Stimulated activated CD8-positive, alpha-beta memory T cell treated with anti-CD3 and anti-CD28 coated beads, Interleukin-4, amount 100 ng/mL, for 4 hours (primary cell): ENCODE measurements at places on chromosomes 12 and 14.

GRCh38 chr12:83261998-83262397 is 575.3 kb downstream of the TMTC2 start:
- no peak for DNase-seq

- no peak for DNase-seq
These were observed 1.9 kb upstream of the RIN3 start for GRCh38 chr14:92511453-92512238.

- no peak for DNase-seq
These were observed 16.8 kb upstream of the MYL2 start for GRCh38 chr12:110937104-110937641.

GRCh38 chr12:116675339-116676107 is 62.3 kb downstream of the SPRING1 start:
- DNase-seq = no peak

GRCh38 chr14:69149461-69150244 is 3.3 kb downstream of the DCAF5 start:
- no peak for DNase-seq

GRCh38 chr12:52539083-52539820 is 13.7 kb downstream of the KRT71 start:
- no peak for DNase-seq
